ENCODE measurements at places on chromosomes 1 and 21.

- peak; percentile 62 for DNase-seq
Measured at GRCh38 chr1:203117611-203118575, 9.6 kb upstream of the ADORA1 start.

- DNase-seq, result no peak
Measured at GRCh38 chr1:175364424-175365076, 172.0 kb upstream of the KIAA0040 start.

DNA sequence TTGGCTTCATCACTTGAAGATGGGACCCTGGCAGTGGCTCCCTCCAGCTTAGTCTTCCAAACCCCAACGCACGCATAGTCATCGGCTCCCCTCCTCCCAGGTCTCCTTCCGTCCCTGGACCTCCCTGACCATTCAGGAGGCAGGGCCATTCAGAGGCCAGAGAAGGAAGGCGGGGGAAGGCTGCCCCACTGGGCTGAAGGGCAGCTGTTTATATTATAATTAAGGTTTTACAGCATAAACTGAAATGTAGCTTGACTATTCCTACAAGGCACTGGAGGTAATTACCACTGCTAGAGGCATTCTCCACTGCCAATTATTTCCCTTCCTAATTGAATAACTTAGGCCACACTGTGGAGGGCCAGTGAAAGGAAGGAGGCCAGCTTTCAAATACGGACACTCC lies 170.6 kb upstream of the PROX1 start:
- DNase-seq, result no peak

- no peak for DNase-seq
Measured at GRCh38 chr1:99728494-99729235, 37.8 kb downstream of the FRRS1 start.

GRCh38 chr1:160094291-160094625 lies 4.2 kb downstream of the IGSF8 start:
- no peak for DNase-seq

- no peak for DNase-seq
Measured at GRCh38 chr1:39268112-39268581, 63.7 kb downstream of the MACF1 start.

GRCh38 chr1:181643631-181644030 lies 160.3 kb downstream of the CACNA1E start:
- DNase-seq, result no peak

- DNase-seq, result no peak
Measured at GRCh38 chr1:207030522-207031009, 2.0 kb downstream of the C1orf116 start.

- DNase-seq, result no peak
Measured at GRCh38 chr1:157292302-157292701, 154.1 kb upstream of the ETV3 start.

- DNase-seq, result no peak
Measured at GRCh38 chr1:18536915-18537314, 56.2 kb downstream of the KLHDC7A start.

DNA sequence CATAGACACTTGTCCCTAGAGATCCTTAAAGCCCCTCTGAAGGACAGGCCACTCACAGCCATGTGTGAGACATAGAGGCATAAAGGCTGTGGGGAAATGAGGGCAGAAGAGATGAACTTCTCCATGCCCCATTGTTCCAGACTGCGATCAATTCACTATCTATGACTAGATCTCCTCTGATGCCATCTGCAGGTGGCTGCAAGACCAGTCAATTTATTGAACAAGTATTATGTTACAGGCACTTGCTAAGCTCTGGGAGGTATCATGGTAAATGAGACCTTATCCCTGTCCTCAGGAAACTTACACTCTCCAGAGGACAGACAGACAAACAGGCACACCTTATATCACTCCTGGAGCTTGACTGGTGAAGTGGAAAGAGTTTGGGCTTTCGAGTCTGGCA lies 22.9 kb downstream of the UBIAD1 start:
- DNase-seq, result no peak

- DNase-seq, result no peak
Measured at GRCh38 chr1:150985179-150985825, 3.2 kb downstream of the ANXA9 start.

- no peak for DNase-seq
Measured at GRCh38 chr1:188958461-188959115, 1519.1 kb downstream of the BRINP3 start.

- DNase-seq, result no peak
Measured at GRCh38 chr1:162502928-162503327, 5.3 kb downstream of the UHMK1 start.

GRCh38 chr1:218165701-218166114 lies 119.4 kb upstream of the RRP15 start:
- no peak for DNase-seq

DNA sequence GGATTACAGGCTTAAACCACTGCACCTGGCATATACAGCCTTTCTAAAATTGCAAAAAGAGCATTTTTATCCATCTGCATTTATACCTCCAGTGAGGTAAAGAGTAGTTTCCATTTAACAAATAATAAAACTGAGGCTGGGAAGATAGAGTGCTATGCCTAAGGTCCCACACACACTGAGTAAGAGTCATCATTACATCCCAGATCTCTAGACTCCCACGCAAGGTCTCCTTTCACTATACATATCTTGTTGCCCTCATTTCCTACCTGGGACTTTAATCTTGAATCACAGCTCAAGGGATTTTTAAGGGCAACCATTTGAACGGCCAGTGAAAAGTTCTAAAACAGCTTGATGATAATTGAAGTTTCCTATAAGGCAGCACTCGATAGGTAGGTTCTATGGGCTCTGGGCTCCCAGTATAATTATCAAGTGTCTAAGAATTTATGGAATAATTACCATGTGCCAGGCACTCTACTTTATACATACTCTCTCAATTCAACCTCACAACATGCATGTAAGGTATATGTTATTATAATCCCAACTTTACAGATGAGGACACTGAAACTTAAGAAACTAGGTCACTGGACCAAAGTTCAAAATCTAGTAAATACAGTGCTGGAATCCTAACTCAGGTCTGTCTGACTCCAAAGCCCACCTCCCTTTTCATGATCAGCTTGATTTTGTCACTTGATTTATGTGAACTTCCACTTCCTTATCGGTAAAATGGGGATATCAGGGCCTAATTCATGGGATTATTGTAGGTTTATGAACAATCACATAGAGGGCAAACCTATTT lies 23.3 kb upstream of the EPS15 start:
- DNase-seq, result no peak

- DNase-seq, result no peak
Measured at GRCh38 chr1:66330722-66331141, 203.2 kb upstream of the SGIP1 start.

DNA sequence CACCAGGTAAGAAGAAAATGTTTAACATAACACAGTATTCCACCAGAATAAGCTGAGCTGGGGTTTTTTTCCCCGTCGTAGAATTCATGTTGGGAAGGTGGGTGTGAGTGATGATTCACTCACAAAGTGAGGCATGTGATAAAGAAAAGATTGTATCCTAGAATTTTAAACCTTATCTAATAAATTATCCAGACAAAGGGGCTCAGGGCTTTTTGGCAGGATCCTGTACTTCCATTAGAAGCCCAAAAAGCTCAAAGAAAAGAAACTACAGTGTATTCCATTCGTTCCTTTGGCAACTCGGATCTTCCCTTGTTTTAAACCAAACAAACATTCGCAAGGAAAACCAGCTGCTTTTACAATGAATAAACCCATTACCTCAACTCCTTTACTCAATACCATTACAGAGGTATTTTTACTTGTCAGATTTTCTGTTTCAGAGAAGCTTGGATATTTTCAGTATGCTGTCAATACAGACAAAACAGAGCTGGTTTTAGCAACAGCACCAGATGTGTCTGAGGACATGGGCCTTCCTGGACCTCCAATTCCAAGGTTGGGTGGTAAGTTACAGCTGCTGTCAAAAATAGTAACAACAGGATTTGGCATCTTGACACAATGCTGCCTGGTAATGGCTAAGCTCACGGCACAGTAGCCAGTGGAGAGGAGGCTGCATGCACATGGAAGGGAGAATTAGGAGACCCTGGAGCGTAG lies 159.9 kb upstream of the RUNX1 start:
- no peak for DNase-seq

DNA sequence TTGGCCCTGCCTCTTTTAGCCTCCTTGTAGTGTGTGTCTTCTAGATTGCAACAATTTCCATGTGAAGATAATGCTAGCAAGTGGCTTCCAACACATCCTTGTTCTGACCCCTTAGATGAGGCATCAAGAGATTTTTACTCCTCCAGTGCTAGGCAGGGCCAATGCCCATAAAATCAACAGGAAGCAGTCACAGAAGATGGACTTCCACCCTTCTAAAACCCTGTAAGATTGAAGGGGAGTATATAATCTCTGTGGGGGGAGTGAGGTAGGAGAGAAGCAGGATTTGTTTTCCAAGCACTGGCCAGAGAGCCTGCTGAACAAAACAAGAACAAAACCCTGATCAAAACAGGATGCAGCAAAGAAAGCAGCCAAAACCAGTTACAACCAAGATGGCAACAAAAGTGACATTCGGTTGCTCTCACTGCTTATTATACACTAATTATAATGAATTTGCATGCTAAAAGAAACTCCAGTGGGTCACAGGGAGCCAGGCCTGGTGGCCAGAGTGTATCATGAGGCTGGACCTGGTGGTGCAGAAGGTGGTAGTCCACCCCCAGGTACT lies 12.1 kb downstream of the GON4L start:
- DNase-seq, result no peak

Data from activated naive CD8-positive, alpha-beta T cell treated with anti-CD3 and anti-CD28 coated beads, Interleukin-2, amount 50 U/mL, for 24 hours (primary cell).